ENCODE measurements at places on chromosomes 5 and 9.

GRCh38 chr5:43017428-43017815, 22.7 kb downstream of the ANXA2R start:
- peak; percentile 47 for DNase-seq

DNA sequence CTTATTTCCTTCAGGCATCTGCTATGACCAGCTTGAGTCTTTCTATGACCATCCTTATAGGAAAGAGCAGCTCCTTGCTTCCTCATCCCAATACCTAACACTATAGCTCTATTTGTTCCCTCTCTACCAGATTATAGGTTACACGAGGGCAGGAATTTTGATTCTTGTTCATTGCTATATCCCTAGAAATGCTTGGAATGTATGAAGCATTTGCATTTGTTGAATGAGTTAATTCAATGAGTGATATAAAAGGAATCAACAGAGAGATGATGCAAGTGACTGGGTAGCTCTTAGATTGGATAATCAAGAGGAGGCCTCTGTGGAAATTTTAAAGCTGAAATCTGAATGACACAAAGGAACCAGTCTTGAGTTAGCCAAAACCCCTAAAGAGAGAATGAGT, 13.9 kb downstream of the ZCCHC9 start:
- DNase-seq: no peak

DNA sequence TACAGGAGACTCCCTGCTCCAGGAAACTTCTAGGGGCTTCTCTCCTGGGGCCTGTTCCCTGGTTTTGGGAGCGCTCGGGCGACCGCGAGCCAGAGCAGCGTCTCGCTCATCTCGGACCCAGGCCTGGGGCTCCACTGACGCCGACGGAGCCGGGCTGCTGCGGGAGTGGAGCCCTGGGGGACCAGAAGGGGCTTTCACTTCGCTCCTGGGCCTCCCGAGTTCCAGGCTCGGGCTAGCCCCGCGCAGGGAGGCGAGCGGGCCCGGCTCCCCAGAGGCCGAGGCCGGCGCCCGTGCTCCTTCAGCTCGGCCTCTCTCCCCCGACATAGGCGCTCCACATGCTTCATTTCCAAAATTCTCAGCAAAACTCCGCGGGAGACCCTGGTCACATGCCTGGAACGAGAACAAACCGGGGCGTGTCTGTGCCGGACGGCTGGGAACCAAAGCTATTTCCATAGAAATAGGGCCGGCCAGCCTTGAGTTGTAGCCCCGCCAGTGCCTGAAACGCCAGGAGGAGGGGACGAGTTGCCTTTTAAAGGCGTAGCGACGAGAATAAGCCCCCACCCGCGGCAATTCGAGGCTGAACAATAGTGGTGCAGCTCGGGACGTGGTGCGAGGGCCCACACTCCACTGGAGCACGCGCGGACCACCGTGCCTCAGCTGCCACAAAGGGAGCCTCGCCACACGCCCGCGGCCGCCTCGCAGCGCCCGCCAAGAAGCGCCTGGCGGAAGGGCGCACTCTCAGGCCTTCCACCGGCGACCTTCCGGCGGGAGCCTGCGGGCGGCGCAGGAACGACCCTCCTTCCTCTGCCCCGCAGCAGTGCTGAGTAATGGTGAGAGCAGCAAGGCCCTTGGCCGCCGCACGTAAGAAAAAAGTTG, 1.1 kb upstream of the G3BP1 start:
- DNase-seq: peak; percentile 91

- no peak for DNase-seq
Measured at GRCh38 chr5:24773261-24773660, 128.5 kb upstream of the CDH10 start.

- DNase-seq: peak; percentile 95
Measured at GRCh38 chr9:129495620-129496472, 125.1 kb downstream of the C9orf50 start.

DNA sequence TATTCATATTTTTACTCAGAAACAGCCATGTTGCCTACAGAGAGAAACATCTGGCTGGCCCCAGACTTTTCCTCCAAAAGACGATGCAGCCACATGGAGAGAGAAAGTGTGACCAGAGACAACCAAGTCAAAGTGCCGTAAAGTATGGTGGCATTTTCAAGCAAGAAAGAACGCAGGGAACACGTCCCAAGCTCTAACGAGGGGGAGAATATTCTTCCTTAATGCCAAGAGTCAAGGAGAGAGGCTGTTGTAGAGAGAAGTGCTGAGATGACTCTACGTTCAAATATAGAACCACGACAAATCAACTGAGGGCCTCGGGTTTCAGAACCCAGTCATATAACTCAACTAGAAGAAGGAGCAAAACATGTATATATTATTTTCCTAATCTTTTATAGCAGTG, 55.9 kb downstream of the FNBP1 start:
- no peak for DNase-seq

All from femur (tissue), 1 donor.